ENCODE measurements at places on chromosomes 5 and 9. TPM values are rescaled to one million over a fixed set of nuclear protein-coding genes. Genes with fewer than 3 reads are reported as not detected.

The GPX3 gene
- 147 TPM for total RNA-seq

The PAM gene
- 130 TPM for total RNA-seq

The PCDHGC3 gene
- total RNA-seq = 20.2 TPM

The IFT74 gene
- 14.5 TPM for total RNA-seq

The CDHR2 gene
- not detected for total RNA-seq

The LTC4S gene
- not detected for total RNA-seq

The CXXC5 gene
- total RNA-seq = 47.0 TPM

The GLRA1 gene
- not detected for total RNA-seq

The SLC45A2 gene
- total RNA-seq = not detected

The NRARP gene
- 15.7 TPM for total RNA-seq

The TMEM215 gene
- total RNA-seq = not detected

The C5orf47 gene
- total RNA-seq = not detected

The MPDZ gene
- total RNA-seq = 13.7 TPM

The MSANTD3 gene
- total RNA-seq = 66.5 TPM

The SH2D3C gene
- under 0.01 TPM for total RNA-seq

The CCNO gene
- 1.2 TPM for total RNA-seq

The ADAMTS2 gene
- not detected for total RNA-seq

The PGM5 gene
- under 0.01 TPM for total RNA-seq

The ATP10B gene
- 0.96 TPM for total RNA-seq

The ERMP1 gene
- total RNA-seq = 79.1 TPM

The NUTM2F gene
- not detected for total RNA-seq

The PRDM12 gene
- 0.21 TPM for total RNA-seq

The DMRTA1 gene
- 3.4 TPM for total RNA-seq

The DNM1 gene
- 2.8 TPM for total RNA-seq

The PCDHGA1 gene
- not detected for total RNA-seq

The PCDHGB7 gene
- 3.4 TPM for total RNA-seq

The ECSCR gene
- total RNA-seq = not detected

The PCDHGB3 gene
- 0.43 TPM for total RNA-seq

The ORM2 gene
- not detected for total RNA-seq

The SLC6A7 gene
- not detected for total RNA-seq

The FOXD4L3 gene
- not detected for total RNA-seq

The TMEM252 gene
- total RNA-seq = not detected

The APBA1 gene
- under 0.01 TPM for total RNA-seq

The KCNV2 gene
- not detected for total RNA-seq

The SNCAIP gene
- not detected for total RNA-seq

The LCN12 gene
- not detected for total RNA-seq

The C5 gene
- total RNA-seq = 0.48 TPM

The FAM163B gene
- not detected for total RNA-seq

The PDE8B gene
- total RNA-seq = not detected

The CCDC192 gene
- total RNA-seq = not detected

The GMCL2 gene
- total RNA-seq = not detected

The NR4A3 gene
- not detected for total RNA-seq
